HS-5 (cell line): ENCODE measurements at places on chromosomes 1 and 21.

GRCh38 chr1:3065797-3066196 is 3.2 kb upstream of the PRDM16 start:
- DNase-seq: no peak

DNA sequence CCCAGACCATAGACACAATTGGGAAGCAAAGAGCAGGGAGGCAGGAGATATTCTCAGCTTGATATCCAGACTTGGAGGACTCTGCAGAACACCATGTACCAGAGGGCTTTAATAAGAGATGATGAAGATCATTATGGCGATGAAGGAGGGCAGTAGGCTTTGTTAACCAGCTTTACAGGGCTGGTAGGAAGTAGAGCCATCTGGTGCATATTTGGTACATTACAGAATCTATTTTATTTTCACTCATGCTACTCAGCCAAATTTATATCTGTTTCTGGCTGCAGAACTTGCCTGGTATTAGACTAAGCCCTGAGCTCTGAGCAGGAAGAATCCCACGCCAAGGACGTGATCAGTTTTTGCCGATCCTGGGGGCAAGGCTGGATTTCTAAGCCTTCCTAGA is 61.8 kb upstream of the SYT6 start:
- no peak for DNase-seq

GRCh38 chr1:208631506-208631905 is 387.3 kb upstream of the PLXNA2 start:
- DNase-seq: no peak

- no peak for DNase-seq
Measured at GRCh38 chr1:201279313-201279712, 4.0 kb upstream of the PKP1 start.

- no peak for DNase-seq
Measured at GRCh38 chr1:100162881-100163280, 15.2 kb downstream of the LRRC39 start.

GRCh38 chr1:203513585-203514031 is 19.7 kb downstream of the OPTC start:
- no peak for DNase-seq

GRCh38 chr1:35866991-35867390 is 16.0 kb upstream of the AGO1 start:
- DNase-seq: no peak
